Lower lobe of right lung (tissue), 2 donors: ENCODE measurements at places on chromosomes 7 and 10. TPM values are rescaled to one million over a fixed set of nuclear protein-coding genes. Genes with fewer than 3 reads are reported as not detected.

The GPR85 gene
- 4.5 TPM for total RNA-seq

The RNF148 gene
- total RNA-seq: 1.5 TPM

The CFAP46 gene
- total RNA-seq: 9.0 TPM

The VENTX gene
- total RNA-seq: 4.5 TPM

The SFRP5 gene
- total RNA-seq: 0.27 TPM

The FBXL13 gene
- total RNA-seq: 3.4 TPM

The TDRD1 gene
- 0.09 TPM for total RNA-seq

The ANXA7 gene
- total RNA-seq: 93.5 TPM

The IFIT1 gene
- 71.8 TPM for total RNA-seq

The LRRN3 gene
- 6.1 TPM for total RNA-seq

The TMEM248 gene
- 103 TPM for total RNA-seq

The GHRHR gene
- total RNA-seq: not detected

The APBB1IP gene
- 36.8 TPM for total RNA-seq

The HOXA7 gene
- total RNA-seq: 2.2 TPM

The FKBP9 gene
- total RNA-seq: 104 TPM

The CYP3A5 gene
- total RNA-seq: 15.5 TPM

The SPDYE2B gene
- not detected for total RNA-seq

The NPSR1 gene
- not detected for total RNA-seq

The NRBF2 gene
- 24.3 TPM for total RNA-seq

The FBXO24 gene
- total RNA-seq: 0.74 TPM

The IFIT1B gene
- total RNA-seq: not detected

The AKAP9 gene
- 93.7 TPM for total RNA-seq

The MUC3A gene
- total RNA-seq: 1.7 TPM

The MYOF gene
- total RNA-seq: 127 TPM

The NUDT13 gene
- total RNA-seq: 2.8 TPM
